ENCODE measurements at places on chromosomes 16 and 17.
A peak's percentile ranks its signal among the peaks of the same experiment; 100 is the strongest.

GRCh38 chr16:71572497-71573116 is 4.3 kb downstream of the TAT start:
- DNase-seq: no peak

- no peak for DNase-seq
Observed at GRCh38 chr16:67543036-67543435, 14.4 kb downstream of the RIPOR1 start.

GRCh38 chr17:146546-146945 is 9.2 kb downstream of the SCGB1C2 start:
- no peak for DNase-seq

GRCh38 chr17:74566132-74566753 is 1.1 kb downstream of the CD300H start:
- DNase-seq: no peak

GRCh38 chr16:27636453-27637240 is 86.7 kb downstream of the KATNIP start:
- no peak for DNase-seq

DNA sequence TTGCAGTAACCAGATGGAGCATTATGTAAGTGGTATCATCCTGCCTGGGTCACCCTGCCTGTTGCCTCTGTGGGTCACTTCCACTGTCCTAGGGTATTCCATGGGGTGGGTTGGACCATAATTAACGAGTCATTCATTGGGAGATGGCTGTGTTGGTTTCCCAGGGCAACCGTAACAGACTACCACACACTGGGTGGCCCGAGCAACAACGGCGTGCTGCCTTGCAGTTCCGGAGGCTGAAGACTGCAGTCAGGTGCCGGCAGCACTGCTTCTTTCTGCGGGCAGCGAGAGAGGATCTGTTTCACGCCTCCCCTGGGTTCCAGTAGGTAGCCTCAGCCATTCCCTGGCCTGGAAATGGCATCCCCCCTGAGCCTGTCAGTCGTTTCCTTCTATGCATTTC is 28.9 kb upstream of the CMIP start:
- no peak for DNase-seq

DNA sequence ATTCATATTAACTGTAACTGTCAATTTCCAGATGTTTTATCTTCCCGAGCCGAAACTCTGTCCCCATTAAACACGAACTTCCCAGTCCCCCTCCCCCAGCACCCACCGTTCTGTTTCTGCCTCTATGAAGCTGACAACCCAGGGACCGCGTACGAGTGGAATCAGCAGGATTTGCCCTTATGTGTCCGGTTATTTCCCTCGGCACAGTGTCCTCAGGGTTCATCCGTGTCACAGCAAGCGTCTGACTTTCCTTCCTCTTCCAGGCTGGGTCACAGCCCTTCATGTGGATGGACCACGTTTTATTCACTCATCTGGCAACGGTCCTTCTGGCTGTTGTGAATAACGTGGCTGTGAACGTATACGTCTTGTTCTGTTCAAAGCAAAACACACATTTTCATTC is 31.3 kb downstream of the METRNL start:
- DNase-seq: peak; percentile 79

- no peak for DNase-seq
Observed at GRCh38 chr17:79939094-79939435, 96.6 kb downstream of the TBC1D16 start.

DNA sequence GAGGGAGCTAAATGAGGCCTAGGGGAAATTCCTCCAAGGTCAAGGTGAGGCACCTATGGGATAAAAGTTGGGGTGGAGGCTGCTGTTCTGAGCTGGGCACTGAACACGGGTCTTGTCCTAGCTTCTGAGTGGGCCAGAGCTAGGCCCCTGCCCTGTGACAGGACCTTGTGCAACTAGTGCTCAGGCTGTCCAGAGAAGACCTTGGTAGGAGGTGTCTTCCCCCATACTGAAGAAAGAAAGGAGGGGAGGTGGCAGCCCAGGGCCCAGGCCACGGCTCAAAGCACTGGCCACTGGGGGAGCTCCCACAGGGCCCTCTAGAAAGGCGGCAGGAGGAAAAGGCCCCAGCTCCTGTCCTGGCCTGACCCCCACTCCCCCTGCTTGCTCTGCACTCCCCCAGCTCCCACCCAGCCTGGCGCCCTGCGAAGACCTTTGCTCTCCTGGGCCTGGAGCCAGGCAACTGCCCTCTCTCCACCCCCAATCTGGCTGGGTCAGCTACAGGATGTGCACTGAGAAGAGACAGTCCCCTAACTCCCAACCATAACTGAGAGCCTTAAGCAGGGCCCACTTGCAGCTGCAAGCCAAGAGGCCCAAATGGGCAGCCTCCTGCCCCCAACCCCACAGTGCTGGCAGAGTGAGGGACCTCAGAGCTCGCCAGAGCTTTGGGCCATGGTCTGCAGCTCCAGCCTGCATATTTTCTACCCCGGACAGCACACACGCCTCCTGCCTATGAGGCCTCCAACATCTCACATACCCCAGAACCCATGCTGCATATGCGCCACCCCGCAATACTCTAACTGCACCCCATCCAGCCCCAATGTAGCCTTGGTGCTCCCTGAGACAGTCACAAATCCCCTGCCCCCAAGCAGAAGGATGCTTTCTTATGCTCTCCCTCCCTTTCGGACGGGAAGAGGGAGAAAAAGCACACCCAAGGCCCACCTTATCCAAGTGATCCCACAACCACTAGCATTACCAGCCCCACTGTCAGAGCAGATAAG is 15.3 kb downstream of the HSD11B2 start:
- no peak for DNase-seq

DNA sequence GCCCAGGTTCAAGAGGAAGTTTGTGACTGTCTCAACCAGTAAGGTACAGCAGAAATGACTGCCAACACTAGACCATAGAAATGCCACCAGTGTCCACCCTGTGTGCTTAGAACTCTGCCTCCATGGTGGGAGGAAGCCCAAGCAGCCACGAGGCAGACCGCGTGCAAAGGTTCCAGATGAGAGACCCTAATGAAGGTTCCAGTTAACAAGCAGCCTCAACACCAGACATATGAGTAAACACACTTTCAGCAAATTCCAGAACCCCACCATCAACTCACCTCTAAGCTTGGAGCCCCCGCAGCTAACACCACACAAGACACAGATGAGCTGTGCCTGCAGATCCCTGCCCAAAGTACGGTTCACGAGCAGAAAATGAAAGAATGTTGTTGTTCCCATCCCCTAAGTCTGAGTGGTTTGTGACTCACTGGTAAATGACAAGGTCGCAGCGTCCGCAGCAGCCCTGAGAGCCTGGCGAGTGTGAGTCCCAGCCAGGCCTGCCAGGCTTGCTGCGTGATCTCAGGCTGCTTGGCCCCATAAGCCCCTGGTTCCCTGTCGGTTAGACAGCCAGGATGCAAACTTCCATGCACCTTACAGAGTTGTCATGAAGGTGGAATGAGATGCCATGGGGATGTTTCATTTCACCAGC is 193.7 kb downstream of the C16orf95 start:
- DNase-seq: peak; percentile 24

DNA sequence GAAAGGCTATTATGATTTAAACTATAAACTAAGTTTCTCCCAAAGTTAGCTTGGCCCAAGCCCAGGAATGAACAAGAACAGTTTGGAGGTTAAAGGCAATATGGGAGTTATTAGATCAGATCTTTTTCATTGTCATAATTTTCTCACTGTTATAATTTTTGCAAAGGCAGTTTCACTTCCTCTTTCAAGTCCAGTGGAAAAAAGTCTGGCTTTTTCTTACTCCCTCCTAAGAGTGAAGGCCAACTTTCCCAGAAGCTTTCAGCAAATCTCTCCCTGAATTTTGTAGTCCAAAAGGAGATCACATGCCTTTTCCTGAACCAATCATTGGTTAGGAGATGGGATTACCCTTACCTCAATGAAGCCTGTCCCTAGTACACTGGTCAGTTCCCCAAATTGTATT is 9.1 kb upstream of the BLMH start:
- DNase-seq: no peak

Measured in sigmoid colon (tissue), 7 donors.